ENCODE measurements at places on chromosomes 3 and 15.

DNA sequence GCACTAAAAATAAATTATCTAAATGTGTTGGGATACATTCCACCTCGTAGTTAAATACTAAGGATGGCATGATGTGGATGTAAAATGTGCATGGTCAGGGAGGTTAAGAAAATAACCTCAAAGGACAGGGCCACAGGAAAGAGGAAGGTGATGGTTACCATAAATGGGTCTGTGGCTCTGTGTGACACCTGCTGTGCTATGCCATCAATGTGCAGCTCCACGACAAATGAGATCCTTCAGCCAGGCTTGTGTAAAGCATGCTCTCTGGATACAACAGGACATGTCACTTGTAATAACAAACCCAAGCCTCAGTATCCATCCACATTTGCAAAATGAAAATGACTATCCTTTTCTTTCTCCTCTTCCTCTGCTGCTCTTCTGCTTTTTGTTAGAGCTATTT is 456.7 kb upstream of the RASGRP1 start:
- no peak for DNase-seq

DNA sequence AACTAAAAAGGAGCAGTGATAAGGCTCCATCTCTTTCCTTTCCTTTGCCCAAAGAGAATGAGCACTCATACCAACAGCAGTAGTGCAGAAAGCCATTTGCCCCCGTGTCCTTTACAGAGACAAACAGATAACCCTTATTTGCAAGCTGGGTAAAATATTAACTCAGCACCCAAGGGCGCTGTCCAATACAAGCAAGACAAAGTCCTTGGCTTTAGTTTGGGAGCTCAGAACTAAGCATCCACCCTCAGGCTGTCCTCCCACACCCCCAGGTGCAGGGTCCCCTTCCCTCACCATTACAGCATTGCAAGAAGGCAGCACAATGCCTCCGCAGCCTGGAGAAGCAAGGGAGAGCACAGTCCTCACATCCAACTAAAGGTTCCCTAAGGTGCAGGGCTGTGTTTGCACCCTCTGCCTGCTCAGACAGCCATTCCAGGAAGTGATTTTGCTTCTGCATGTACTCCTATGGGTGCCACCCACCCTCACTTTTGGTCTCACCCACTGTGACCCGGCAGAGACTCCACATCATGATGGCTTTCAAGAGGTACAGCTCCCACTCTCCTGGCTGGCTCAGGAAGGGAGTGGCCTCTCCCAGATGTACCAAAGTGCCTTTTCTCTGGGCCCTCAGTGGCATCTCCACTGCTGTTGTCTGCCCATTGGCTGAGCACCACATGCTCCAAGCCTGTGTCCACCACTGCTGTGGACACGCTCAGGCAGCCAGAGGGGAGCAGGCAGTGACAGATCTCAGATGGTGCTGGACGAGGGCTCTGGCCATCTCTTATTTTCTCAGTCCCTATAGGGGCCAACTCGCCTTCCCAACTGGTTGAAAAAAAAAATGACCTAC is 34.1 kb upstream of the HES1 start:
- DNase-seq: no peak

- no peak for DNase-seq
These were observed 1301.6 kb downstream of the SI start for GRCh38 chr3:163776743-163777142.

DNA sequence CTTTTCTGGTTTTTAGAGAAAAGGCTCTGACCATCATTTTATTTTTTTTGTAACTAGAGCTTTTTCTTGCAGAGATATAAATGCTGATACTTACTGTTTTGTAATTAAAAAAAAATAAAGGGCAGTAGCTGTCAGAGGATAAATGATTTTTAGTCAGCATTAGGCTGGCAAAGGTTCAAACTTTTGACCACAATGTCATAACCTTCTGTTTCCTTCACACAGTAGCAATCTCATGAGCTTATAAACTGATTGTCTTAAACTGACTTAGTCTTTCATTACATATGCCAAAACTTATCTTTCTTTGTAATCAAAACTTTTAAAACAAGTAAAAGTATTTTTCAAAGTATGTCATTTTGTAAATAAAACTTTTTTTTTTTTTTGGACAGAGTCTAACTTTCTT is 841.9 kb downstream of the OTOL1 start:
- no peak for DNase-seq

DNA sequence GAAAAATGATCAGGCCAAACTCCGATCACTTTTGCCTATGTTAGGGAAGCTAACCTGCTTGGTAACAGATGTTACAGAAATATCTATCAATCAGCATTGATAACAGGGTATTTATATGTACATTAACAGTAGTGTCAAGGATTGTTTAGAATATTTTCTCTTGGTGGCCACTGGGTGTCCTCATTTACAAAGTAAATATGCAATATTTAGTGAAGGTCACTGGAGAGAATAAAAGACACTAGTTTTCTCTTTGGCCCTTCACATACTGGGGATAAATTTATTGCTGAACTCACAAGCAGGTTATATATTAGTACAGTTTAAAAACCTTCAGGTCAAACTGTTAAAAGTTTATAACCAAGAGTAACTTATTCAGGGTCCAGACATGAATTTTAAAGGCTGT is 69.0 kb downstream of the TIGIT start:
- no peak for DNase-seq

GRCh38 chr15:88323468-88323867 is 66.9 kb upstream of the NTRK3 start:
- DNase-seq: no peak

- DNase-seq: no peak
These were observed 11.0 kb downstream of the UBE2E1 start for GRCh38 chr3:23816721-23817120.

GRCh38 chr3:3013317-3014052 is 96.7 kb downstream of the IL5RA start:
- no peak for DNase-seq

GRCh38 chr3:173823911-173824460 is 426.4 kb downstream of the NLGN1 start:
- no peak for DNase-seq

- no peak for DNase-seq
These were observed 258.7 kb upstream of the NSMCE3 start for GRCh38 chr15:29528276-29528675.

DNA sequence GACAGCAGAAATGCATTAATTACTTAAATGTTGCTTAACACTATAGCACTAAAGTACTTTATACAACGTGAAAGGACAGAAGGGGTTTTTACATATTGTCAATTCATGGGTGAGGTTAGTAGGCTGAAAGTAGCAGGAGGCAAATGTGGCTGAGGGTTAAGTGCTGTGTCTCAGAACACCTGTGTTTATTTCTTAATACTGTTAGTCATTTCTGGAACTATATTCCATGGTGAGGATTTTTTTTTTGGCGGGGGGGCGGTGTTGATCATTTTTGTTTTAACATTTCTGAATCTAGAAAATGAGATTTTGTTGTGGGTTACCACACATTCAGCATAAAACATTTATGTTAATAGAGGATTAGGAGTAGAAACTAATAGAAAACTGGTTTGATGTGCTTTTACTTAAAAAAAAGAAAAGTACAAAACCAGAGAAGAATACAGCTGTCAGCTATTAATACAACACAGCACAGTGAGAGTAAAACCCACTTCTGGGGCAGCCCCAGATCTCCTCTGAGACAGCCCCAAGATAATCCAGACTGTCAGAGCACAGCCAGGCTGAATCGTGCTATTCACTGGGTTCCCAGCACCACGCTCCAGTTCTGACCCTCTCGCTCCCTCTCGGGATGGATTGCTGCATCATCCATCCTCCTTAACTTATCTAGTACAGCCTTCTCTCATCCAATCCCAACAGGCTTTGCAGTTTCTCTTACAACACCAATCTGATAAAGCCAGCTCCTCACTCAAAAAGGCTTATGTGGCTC is 307.7 kb downstream of the TUSC7 start:
- DNase-seq: no peak

DNA sequence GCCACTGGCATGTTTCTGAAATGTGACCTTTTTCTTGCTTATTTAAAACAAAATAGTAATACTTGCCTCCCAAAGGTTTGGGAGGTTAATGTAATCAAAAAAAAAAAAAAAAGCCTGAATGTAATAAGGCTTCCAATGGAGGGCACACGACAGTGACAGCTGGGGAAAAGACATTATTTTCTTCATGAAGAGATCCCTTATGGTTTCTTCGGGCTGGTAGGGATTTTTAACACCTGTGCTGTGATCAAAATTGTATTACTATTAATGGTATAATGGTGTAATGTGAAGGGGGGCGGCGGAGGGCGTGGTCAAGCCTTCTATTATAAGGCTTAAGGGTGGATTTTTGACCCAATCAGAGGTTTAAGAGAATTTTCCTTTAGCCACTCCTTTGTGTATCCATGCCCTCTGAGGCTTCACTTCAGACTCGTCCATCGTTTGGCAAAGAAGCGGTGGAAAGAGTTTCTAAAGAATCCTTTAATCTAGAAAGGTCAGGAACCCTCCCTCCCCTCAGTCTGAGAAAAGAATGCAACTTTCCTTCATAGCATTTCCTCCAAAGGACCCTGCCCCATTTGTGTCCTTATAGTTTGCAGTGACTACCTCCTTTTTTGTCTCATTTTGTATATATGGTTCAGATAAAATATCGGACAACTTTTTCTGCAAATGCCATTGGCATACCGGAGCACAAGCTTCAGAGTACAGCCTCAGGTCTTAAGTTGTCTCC is 89.5 kb upstream of the CHD2 start:
- DNase-seq: no peak

- peak; percentile 11 for DNase-seq
These were observed 3.9 kb upstream of the TLE3 start for GRCh38 chr15:70101459-70102113.

DNA sequence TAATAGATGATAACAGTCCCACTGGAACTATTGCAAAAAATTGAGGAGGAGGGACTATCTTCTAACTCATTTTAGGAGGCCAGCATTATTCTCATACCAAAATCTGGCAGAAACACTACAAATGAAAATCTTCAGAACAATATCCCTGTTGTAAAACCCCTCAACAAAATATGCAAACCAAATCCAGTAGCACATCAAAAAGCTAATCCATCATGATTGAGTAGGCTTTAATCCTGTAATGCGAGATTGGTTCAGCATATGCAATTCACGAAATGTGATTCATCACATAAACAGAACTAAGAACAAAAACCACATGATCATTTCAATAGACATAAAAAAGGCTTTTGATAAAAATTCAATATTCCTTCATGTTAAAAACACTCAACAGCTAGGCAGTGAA is 23.9 kb upstream of the PLSCR2 start:
- DNase-seq: no peak

DNA sequence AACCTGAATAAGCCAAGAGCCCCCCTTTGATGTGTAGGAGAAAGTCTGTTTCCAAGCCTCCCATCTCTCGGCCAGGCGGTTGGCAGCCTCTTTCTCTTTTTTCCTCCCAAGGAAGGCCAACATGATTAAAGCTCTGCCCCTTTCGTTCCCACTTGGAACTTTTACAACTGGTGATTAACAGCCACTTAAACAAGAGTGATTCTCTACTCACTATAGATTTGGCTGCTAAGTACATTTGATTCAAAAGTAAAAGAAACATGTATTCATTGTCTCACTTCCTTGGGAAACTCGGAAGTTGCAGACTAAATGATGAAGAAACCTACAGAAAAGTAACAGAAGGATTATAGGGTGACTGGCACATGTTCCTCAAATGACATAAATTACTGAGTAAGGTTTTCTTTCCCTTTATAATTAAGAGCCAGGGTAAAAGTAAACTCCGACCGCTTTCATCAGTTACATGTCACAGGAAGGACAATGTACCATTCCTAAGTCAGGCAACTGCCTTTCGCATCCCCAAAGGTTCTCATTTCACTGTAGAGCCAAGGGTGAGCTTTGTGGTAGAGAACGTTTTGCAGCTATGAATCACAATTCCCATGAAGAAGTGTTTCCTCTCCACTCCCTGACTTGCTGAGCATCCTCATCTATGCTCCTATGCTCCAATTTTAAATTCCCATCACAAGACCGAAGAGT is 72.7 kb downstream of the MB21D2 start:
- no peak for DNase-seq

DNA sequence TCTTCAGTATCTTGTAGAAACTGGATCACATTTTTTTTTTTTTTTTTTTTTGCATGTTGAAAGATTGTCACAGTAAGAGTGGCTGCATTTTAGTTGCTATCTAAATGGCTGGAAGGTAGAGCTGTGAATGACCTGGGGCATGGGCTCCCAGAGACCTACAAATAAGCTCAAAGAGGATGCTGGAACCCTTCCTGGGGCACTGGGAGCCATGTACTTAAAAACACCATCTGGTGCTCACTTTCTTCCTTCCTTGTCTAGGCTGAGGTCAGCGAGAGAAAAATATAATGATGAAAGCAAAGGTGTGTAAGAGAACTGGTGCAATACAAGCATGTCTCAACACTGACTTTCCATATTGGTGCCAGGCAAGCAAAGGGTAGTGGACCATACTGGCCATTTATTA is 323.9 kb downstream of the SV2B start:
- no peak for DNase-seq

DNA sequence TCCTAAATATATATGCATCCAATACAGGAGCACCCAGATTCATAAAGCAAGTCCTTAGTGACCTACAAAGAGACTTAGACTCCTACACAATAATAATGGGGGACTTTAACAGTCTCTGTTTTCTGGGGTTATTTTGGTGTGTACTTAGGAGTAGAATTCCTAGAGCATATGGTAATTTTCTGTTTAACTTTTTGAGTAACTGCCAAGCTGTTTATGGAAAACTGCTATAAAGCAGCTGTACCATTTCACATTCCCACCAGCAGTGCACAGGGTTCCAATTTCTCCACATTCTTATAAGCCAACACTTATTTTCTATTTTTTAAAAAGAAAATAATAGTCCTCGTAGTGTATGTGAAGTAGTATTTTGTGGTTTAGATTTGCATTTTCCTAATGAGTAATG is 68.9 kb downstream of the DOCK3 start:
- DNase-seq: no peak

GRCh38 chr3:9911863-9912262 is 5.0 kb upstream of the IL17RC start:
- DNase-seq: no peak

- no peak for DNase-seq
These were observed 55.5 kb upstream of the RASGRP1 start for GRCh38 chr15:38620098-38620497.

- DNase-seq: no peak
These were observed 12.3 kb downstream of the ABTB1 start for GRCh38 chr3:127684871-127685707.

DNA sequence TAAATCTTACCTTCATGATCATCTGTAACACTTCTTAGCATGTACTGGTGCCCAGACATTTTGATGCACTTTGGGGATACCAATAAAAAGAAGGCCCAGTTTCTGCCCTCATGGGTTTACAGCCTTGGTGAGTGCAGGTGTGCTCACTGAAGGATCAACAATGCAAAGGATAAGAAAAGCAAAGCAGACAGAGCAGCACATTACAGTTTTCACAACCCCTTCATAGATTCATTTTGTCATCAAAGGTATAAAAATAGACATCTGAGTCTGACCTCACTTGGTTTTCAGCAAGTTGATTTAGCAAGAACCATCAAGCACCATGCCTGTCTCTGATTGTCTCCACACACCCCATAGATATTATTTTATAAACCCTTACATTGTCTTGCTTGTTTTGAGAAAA is 77.6 kb downstream of the BFSP2 start:
- DNase-seq: no peak

DNA sequence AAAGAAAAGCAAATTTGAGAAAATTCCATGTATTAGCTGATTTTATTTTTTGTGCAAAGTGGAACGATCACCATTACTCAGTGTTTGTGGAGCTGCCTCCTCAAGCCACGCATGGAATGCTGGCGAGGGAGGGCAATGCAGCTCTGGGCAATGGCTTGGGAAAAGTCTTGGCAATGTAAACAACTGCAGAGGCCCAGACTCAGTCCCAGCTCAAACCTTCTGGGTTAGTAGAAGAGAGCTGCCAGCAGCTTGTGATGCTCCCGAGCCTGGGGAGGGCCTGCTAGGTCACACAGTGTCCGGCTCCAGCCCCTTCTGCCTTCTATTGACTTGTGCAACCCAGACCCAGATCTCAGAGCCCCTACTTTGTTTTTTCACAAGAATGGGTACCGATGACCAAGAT is 4.3 kb downstream of the EPHB1 start:
- peak; percentile 39 for DNase-seq
